ENCODE measurements at places on chromosomes 6 and 20. TPM values are rescaled to one million over a fixed set of nuclear protein-coding genes. Genes with fewer than 3 reads are reported as not detected.

BPIFB6 gene
- not detected for total RNA-seq

DNA sequence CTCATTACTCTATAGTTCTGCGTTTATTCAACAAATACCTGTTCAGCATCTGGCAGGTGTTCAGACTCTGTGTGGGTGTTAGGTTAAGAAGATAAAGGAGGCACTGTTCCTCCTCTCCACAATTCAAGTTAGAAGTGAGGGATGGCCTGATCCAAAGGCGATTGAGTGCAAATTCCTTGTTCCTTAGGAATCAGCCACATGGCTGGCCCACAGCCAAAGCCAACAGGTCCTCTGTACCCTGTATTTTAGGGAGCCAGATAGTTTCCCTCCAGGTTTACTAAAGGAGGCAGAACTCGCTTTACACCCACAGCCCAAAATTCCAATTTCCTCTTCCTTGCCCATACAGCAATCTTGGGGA lies 5.0 kb upstream of the CD40 start:
- no peak for DNase-seq

FKBP5 gene
- total RNA-seq, result 3.3 TPM

KCNQ2 gene
- 159 TPM for total RNA-seq

GJA1 gene
- 91.3 TPM for total RNA-seq

SCUBE3 gene
- 1.6 TPM for total RNA-seq

DNA sequence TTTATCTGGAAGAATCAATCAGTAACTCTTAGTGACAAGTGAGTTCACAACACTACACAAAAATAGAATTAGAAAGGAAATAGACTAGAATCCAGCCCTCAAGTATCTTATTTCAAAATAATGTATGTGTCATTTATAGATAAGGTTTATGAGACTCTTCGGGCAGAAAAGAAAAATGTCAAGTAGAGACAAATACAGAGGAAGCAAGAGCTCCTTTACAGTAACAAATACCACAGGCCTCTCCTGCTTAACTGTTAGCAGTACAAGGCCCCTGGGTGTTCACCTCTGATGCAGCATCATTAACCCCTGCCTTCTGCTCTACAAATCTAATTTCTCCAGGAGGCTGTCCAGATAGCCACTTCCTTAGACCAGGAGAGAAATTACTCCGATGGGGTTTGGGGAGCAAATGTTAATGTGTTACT lies 76.7 kb downstream of the UBE3D start:
- DNase-seq, result no peak

DNA sequence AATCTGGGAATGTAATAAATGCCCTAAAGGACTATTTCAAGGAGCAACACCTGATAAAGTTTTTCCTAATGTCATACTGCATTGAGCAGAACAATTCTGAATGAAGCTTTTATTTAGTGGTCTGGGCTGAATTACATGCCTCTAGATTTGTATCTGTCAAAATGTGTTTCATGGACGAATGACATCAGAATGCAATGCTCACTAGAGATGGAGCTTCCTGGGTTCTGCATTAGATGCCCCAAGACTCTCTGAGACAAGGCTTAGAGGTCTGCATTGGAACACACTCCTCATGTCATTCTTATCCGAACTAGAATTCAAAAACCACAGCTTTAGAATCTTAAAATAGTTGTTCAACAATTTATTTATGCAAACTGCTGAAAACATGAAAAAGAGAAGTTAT lies 62.0 kb downstream of the SYNE1 start:
- no peak for DNase-seq

- no peak for DNase-seq
These were observed 946.3 kb downstream of the EPHA7 start for GRCh38 chr6:92473056-92473455.

TCP11 gene
- total RNA-seq, result 0.41 TPM

MEP1A gene
- total RNA-seq, result not detected

DNA sequence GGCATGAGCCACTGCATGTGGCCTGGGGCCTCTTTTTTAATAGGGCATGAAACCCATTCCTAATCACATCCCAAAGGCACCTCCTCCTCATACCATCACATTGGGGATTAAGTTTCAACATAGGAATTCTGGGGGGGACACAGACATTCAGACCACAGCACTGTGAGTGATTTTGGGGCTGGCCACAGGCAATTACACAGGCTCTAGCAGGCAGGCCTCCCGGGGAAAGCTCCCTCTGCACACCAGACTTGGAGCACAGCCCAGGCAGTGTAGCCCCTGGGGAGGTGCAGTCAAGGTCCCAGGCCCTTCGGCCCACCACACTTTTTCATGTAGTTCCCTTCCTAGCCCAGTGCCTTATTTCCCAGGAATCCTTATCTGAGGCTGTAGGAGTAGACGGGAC lies 5.5 kb downstream of the SFT2D1 start:
- no peak for DNase-seq

GRCh38 chr20:24682496-24682985 lies 213.1 kb downstream of the SYNDIG1 start:
- no peak for DNase-seq

DNA sequence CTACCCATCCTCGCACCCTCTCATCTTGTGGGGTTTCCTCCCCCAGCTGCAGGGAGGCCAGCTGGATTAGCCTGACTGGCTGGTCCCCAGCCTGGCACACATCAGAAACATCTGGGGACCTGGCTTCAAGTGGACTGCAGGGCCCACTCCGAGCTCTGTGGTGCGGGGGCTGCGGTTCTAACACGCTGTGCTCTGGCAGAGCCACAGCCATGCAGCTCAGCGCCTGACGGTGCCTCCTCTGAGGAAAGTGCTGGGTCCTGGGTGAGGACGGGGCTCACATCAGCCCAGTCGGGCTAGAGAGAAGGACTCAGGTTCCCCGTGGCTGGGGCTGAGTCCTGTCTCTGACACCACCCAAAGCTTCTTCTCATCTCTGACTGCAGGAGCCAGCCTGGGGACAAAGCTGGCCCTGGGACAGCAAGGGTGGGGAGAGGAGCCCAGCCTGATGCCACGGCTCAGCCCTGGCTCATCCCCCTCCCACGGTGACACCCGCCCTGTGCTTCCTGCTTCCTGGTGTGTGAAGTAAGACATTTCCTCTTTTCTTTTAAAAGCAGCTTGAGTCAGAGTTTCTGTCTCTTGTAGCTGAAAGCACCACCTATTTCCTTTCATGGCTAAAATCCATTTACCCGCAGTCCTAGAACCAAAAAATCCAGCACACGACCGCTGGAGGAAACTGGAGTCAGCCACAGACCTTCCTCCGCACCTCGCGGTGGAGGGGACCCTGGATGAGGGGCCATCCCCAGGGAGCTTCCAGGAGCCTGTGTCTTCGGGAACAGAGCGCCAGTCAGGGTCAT lies 127.4 kb upstream of the AFDN start:
- DNase-seq, result peak; percentile 64

DNA sequence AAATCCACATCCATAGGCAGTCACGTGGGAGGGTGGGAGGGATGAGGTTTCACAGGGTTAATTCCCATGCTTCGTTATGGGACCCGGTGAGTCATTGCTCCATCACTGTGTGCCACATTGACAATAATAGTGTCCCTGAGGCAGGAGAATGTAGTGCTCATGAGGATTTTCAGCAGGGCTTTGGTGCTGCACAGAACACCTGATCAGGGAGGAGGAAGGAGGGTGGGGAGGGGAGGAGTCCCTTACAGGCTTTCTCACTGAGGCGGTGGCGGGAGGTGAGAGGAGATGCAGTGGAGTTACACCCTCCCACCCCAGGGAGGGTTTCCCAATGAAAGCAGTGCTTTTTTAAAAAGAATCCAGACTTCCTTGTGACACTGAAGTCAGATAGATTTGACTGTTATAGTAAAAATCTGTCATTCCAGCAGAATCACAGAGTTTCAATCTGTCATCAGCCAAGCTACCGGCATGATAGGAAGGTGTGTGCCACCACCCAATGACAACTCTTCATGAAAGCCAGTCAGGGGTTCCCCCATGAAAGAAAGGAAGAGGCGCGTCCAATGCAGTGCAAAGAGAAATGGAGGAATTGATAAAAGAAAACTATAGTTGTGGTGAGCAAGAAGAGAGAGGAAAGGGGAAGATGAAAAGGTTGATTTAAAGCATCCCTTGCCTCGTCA lies 144.8 kb downstream of the TBC1D7 start:
- no peak for DNase-seq

GPRC6A gene
- not detected for total RNA-seq

GRCh38 chr20:62766071-62766450 lies 30.2 kb upstream of the MRGBP start:
- no peak for DNase-seq

- DNase-seq, result no peak
These were observed 75.8 kb upstream of the IYD start for GRCh38 chr6:150293019-150293418.

GRCh38 chr20:14406495-14406894 lies 69.1 kb upstream of the FLRT3 start:
- DNase-seq, result no peak

GRCh38 chr6:33116841-33117711 lies 41.3 kb downstream of the HLA-DPB1 start:
- DNase-seq, result no peak

- no peak for DNase-seq
These were observed 7.2 kb downstream of the THBS2 start for GRCh38 chr6:169246445-169246844.

All from frontal cortex (tissue), 4 donors.